Stimulated activated CD4-positive, alpha-beta T cell treated with anti-CD3 and anti-CD28 coated beads, TNF-alpha, amount 100 ng/mL, for 1 hour (primary cell): ENCODE measurements at places on chromosomes 3 and 15.

- DNase-seq = no peak
These were observed 16.9 kb upstream of the IGSF10 start for GRCh38 chr3:151477591-151478334.

DNA sequence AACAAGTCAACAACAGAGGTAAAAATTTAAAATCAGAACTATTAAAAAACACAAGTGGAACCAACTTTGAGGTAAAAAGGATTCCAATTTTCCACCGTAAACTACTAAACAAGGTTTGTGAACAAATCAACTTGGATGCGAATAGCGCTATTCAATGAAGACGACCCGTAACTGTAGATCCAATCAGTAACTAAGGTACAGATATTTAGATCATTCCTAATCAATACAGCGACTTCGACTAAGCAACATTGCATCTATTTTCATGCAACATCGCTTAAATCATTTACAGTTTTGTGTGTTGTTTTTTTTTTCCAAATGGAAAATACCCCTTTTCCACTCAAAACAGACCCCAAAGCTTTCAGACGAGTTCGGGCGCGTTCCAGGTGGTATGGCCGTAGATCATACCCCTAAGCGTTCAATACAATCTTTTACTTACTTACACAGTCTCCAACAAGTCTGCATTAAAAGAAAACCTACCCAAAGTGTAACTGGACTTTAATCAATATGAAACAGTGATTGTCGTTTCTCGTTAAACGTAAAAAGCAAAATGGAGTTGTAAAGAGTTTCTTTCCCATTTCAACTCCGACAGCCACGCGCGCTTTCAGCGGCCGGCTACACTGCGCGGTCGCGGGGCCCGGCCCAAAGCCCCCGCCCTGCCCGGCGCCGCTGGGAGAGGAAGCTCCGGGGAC, 786 bp downstream of the RHOA start:
- DNase-seq = no peak

DNA sequence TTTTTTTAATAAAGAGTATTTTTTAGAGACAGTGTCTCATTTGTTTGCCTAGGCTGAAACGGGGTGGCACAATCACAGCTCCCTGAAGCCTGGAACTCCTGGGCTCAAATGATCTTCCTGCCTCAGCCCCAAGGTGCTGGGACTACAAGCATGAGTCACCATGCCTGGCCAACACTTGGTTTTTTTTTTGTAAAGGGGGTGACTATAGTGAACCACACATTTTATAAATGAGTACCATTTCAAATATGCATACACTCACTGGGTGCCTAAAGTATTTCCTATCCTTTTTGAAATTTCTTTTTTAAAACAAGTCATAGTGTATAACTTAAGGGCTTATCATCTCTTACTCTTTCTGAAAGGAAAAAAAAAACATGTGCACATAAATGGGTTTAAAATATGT, 325.2 kb upstream of the MEIS2 start:
- DNase-seq = no peak

- no peak for DNase-seq
These were observed 259.3 kb downstream of the TBL1XR1 start for GRCh38 chr3:176937994-176938393.

DNA sequence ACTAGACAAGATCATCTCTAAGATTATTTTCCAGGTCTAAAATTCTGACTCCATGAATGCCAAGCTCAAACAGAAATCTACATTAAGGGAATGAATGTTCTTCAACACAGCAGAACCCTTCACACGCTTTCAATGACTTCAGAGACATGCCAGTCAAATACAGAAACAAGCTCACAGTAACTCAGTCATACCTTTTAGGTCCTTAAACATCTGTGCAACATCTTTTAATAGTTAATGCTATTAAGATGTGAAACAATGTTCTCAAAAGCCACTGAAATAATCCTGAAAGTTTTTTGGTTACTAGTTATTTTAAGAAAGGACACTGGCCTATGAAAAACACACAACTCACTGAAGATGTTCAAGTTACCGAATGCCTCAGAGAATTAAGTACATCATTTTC, 2.5 kb downstream of the DLG1 start:
- no peak for DNase-seq

GRCh38 chr15:56327721-56328502, 37.3 kb upstream of the TEX9 start:
- no peak for DNase-seq

GRCh38 chr3:5809586-5810246, 622.2 kb downstream of the EDEM1 start:
- no peak for DNase-seq

DNA sequence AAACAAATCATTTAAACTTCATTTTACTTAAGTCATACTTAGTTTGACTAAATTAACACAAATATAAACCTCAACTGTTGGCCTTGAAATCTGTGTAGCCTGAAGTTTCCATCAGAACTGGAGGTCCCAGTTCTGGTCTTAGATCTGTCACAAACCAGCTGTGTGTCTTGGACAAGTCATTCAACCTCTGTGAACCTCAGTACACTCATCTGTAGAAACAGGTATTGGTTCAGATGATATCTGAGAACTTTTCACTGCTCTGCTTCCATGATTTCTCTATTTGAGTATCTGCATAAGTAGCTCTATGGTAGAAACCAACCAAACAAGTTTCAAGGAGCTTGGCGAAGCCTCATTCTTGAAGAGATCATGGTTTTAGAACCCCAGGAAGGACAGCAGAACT, 60.4 kb upstream of the SLC2A2 start:
- no peak for DNase-seq
